ENCODE measurements at places on chromosomes 12 and 14.

DNA sequence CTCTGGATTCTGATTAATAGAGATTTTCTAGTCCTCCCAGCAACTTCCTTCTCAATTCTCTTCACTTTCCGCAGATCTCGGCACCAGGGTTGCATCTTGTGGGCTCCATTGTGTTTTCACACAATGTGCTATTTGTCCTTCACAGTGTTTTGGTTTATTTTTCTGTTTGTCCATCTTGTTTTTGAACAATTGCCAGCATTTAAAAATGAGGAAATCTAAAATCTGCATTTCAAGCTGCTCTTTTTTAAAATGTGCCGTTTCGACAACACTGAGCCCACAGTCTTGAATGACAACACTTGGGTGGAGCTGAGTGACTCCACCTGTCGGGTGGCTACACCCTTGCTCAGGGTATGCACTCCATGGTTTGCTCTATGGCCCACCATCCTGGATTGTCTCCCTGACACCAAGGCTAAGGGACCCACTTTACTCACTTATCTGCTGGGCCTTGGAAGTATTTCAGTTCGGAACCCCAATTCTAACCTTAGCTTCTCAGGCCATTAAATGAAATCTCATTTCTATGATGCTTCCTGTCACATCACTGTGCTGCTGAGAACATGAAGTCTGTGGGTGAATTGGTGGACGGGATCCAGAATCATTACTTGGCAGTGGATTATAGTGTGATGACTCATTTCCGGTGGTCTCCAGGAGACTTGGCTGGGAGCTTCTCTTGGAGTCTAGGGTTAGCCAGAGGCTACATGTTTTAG is 3.4 kb upstream of the MYRFL start:
- no peak for DNase-seq

DNA sequence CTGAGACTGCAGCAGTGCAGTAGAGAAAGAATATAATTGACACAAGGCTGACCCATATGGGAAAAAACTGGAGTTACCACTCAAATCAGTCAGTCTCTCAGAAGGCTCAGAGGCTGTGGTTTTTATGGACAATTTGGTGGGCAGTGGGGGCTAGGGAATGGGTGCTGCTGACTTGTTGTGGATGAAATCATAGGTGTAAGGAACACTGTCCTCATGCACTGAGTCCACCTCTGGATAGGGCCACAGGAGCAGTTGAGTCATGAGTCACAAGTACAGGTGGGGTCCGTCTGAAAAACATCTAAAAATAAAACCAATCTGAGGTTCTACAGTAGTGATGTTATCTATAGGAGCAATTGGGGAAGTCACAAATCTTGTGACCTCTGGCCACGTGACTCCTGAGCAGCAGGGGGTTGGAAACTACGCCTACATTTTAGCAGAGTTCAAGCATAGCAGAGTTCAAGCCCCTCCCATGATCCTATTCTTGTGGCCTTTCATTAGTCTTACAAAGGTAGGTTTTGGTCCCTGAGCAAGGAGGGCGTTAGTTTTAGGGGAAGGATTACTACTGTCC is 18.1 kb upstream of the SGPP1 start:
- DNase-seq: no peak

GRCh38 chr12:61563665-61564450 is 696.3 kb upstream of the USP15 start:
- DNase-seq: no peak

DNA sequence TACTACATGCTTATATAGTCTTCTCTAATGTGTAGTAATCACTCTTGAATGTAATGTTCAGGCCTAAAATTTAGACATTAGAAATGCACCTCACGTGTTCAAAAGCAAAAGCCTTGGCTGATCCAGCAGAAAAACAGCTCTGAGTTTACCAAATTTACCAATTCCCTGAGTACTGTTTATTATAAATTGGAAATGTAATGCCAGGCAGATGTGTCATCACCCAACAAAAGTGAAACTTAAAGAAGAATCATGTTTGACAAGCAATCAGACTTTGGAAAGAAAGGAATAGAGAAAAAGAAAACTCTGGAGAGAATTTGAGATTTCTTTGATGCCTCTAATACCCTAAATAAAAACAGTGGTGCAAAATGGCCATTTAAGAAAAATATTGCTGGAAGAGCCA is 26.5 kb upstream of the STRAP start:
- no peak for DNase-seq

DNA sequence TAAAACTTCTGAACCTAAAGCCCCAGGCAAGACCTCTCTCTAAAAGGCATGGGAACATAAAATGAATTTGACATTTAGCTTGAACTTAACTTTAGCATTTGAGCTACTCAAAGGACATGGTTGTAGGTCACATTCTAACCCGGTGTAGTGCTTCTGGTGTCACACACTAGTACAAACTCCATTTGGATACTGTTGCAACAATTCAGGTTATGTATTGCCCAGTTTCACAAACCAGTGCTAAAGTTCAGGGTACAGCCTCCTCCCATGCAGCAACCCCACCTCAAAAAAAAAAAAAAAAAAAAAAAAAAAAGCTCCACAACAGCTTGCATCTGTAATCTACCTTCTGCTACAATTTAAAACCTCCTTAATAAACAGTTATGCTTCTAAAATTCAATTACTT is 7.8 kb downstream of the PPTC7 start:
- no peak for DNase-seq

- no peak for DNase-seq
These were observed 265.9 kb upstream of the PLEKHG7 start for GRCh38 chr12:92436856-92437255.

DNA sequence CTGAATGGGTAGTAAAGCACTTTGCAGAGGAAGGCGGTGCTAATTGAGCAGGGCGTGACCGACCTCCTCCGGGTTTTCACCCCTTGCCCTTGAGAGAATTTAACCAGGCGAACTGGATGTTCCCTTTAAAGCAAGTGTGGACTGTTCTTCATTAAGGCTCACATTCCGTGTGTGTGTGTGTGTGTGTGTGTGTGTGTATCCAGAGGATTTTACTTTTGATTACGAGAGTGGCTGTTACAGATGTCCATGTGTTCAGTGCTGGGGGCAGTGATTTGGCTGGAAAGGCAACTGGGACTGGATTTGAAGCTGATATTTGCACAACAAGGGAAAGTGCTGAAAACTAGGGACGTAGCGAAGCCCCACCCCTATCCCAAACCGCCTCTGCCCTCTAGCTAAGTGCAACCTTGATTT is 2.2 kb downstream of the TMEM132C start:
- no peak for DNase-seq

DNA sequence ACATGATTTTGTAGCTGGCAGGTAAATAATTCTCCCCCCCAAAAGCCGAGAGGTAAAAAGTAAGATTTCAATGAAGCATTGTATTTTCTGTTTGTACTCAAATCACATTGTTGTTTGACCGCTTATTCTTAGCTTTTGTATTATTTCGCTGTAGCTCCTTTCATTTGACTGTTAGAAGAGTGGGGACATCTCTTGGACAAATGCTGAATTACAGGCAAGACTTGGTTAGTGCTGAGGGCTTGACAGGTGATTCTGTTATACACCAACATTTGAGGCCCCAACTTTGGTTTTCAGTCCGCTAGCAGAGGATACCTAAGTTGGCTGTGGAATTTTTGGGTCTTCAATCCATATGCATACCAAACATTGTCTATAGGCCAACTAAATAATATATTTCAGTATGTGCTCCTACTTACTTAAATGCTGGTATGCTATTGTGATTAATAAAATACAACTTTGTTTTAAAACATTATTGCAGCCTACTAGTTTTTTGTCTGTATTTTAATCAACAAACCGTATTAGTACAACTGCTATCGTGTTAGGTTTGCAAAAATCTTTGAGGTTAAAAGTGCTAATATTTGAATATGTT is 102.2 kb downstream of the ERC1 start:
- DNase-seq: peak; percentile 10

DNA sequence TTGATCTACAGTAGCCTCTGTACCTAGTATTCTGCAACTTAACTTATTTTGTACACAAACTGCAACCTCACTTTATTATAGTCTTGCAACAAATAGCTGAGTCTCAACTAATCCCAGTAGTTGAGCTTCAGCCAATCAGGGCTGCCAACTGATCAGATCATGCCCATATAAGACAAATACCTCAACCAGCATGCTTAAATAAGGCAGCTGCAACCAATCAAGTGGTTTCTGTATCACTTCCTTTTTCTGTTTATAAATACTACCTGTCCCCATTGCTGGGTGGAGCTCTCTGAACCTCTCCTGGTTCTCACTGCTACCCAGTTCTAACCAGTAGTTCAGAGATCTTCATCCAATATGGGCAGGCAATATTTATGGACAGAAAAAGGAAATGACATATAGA is 248.5 kb upstream of the FBXO33 start:
- no peak for DNase-seq

DNA sequence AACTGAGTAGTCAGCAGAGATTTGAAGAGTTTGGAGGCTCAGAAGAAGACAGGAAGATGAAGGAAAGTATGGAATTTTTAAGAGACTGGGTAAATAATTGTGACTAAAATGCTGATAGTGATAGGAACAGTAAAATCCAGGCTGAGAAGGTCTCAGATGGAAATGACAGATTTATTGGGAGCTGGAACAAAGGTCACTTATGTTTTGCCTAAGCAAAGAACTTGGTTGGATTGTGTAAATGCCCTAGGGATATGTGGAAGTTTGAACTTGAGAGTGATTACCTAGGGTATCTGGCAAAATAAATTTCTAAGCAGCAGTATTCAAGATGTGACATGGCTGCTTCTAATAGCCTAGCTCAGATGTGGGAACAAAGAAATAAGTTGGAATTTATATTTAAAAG is 180.9 kb downstream of the TRHDE start:
- no peak for DNase-seq

DNA sequence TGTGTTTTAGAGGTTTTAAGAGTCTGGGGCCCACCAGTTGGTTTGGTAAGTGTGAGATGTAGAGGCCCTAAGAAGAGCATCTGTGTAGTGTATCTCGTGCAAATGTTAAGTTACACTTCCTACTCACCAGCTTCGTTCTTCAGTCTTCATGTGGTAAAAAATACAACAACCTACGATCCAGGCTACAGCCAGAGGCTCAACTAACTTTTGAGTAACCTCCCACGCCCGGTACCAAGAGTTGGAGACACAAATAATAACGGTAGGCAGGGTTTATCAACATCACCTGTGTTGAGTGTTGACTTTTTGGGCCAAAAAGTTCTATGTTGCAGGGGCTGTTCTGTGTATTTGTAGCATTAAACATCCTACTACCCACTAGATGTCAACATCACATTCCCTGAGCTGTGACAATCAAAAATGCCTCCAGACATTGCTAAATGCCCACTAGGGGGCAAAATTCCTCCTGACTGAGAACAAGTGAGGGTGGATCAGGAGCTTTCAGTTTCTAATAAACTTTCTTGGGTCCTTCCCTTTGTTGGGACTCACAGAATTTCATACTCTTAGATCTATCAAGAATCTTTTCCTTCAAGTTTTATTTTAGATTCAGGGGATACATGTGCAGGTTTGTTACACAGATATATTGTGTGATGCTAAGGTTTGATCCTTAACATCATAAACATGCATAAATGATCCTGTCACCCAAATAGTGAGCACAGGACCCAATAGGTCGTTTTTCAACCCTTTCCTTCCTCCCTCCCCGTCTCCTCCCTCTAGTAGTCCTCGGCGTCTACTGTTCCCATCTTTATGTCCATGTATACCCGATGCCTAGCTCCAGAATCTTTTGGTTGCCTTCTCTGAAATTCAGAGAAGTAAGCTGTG is 94.7 kb downstream of the SLC2A13 start:
- no peak for DNase-seq

- DNase-seq: no peak
These were observed 68.3 kb upstream of the FICD start for GRCh38 chr12:108446766-108447165.

GRCh38 chr12:103834942-103835341 is 6.1 kb downstream of the NT5DC3 start:
- no peak for DNase-seq

GRCh38 chr12:96456265-96456974 is 33.0 kb upstream of the CFAP54 start:
- no peak for DNase-seq

- DNase-seq: no peak
These were observed 333.6 kb downstream of the TMEM121 start for GRCh38 chr14:105859717-105860614.

DNA sequence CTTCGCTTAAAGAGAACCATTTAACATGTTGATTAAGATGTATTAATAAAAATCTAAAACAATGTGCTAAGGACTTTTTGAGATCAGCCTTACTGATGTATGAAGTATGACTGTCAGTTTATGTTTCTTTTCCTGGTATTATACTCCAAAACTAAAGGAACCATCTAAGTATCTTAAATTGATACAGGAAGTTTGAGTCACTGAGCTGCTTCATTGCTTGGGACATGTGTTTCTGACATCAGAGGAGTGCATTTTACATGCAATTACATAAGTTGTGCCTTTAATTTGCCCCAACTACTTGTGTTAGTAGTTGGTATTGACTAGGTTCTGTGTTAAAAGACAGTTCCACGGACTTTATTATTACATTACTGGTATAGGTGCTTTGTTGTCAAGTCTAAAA is 50.9 kb downstream of the PROX2 start:
- DNase-seq: no peak

GRCh38 chr12:120376934-120377572 is 8.1 kb upstream of the MSI1 start:
- DNase-seq: no peak

GRCh38 chr12:63997198-63997597 is 152.7 kb downstream of the SRGAP1 start:
- DNase-seq: no peak

DNA sequence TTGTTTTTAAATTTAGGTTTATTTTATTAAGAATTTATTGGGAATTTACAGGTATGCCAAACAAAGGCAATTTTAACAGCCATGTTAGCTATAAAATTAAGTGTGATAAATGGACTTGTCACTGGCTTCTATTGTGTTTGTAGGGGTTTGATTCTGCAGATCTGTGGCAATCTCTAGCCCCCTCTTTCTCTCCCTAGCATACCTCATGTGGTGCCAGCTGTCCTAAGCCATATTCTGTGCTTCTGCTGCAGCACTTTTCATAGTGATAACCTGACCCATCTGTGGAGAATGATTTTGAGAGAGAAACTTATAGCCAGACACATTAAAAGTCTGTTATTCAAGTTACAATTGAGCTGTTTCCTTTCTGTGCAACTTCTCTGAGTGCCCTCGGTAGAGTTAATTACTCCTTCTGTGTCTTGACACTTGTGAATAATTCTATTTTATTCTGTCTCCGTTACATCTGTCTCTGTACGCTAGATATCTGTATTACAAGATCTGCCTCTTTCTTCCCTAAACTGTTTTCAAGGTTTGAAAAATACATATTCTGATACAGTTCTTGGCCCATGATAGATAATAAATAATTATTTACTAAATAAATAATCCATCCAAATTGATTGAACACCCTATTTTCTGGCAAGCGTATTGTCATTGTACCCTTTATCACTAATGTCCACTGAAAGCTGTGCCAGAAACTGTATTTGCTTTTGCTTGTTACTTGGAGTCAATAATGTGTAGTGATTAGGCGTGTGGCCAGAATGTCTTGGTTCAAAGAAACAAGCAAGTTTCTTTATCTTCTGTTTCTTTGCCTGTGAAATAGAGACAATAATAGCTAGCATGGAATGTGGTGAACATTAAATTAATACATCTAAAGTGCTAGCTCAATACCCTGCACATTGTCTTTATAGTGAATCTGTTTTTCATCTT is 40.0 kb downstream of the FRS2 start:
- no peak for DNase-seq

- DNase-seq: no peak
These were observed 53.6 kb upstream of the CD163 start for GRCh38 chr12:7557227-7557626.

GRCh38 chr14:97571866-97572555 is 774.8 kb downstream of the VRK1 start:
- DNase-seq: no peak

- DNase-seq: no peak
These were observed 30.0 kb downstream of the SLC39A9 start for GRCh38 chr14:69428289-69428998.

GRCh38 chr12:104582739-104583138 is 126.0 kb downstream of the CHST11 start:
- DNase-seq: no peak
